ENCODE measurements at places on chromosomes 2 and 18.
A peak's percentile ranks its signal among the peaks of the same experiment; 100 is the strongest.

GRCh38 chr2:120239488-120240287 lies 13.0 kb upstream of the RALB start:
- DNase-seq, result no peak

DNA sequence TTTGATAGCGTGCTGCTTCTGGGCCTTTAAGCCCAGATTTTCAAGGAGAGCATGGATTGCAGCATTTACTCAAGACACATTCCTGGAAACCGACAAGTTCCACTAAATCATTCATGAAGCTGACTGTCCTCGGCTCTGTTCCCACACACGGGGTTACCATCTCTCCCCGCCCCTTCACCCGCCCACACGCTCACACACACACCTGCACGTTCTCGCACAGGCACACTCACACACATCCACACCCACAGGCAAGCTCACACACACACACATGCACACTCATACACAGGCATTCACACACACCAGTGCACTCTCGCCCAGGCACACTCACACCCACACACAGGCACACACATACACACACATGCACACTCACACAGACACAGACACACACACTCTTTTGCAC lies 150.0 kb upstream of the AGAP1 start:
- DNase-seq, result no peak

GRCh38 chr2:233810385-233810784 lies 32.3 kb downstream of the MROH2A start:
- DNase-seq, result no peak

GRCh38 chr2:5734859-5735520 lies 42.8 kb downstream of the SOX11 start:
- no peak for DNase-seq

- DNase-seq, result no peak
These were observed 231.7 kb downstream of the PARD3B start for GRCh38 chr2:204776781-204777559.

GRCh38 chr2:1729242-1729641 lies 15.1 kb downstream of the PXDN start:
- no peak for DNase-seq

GRCh38 chr2:216463148-216463547 lies 35.5 kb upstream of the RPL37A start:
- DNase-seq, result no peak

GRCh38 chr2:234257859-234258561 lies 207.5 kb downstream of the SPP2 start:
- DNase-seq, result peak; percentile 84

GRCh38 chr2:101238930-101239759 lies 13.5 kb upstream of the CNOT11 start:
- DNase-seq, result no peak

DNA sequence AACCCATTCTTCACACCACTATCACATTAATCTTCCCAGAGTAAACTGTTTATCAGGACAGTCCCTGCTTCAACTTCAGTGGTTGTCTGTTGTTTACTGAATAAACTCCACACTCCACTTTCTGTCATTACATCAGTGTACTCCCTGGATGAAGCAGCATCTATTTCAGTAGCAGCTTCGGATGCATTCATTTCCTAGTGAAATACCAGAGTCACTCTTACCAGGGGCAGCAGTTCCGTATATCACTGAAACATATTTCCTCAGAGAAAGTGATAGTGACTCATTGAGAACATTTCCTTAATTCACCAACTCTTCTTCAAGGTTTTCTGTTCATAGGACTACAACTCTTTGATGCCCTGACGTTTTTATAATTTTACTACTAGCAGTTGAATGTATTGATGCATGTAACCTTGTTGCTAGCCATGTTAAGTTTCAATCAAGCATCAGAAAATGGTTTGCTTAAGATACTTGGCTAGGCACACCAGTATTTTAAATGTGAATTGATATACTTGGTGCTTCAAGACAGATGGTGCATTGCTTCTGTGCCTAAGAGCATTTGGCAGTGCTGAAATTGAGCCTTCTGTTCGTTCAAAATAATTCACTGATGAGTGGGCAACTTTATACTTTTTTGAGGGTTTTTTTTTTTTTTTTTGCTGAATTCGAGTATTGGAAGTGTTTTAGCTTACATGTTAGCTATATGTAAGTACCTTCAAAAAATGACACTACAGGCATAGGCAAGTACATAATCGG lies 92.3 kb downstream of the UBE2E3 start:
- DNase-seq, result no peak

GRCh38 chr2:160664603-160665140 lies 171.1 kb upstream of the RBMS1 start:
- DNase-seq, result no peak

DNA sequence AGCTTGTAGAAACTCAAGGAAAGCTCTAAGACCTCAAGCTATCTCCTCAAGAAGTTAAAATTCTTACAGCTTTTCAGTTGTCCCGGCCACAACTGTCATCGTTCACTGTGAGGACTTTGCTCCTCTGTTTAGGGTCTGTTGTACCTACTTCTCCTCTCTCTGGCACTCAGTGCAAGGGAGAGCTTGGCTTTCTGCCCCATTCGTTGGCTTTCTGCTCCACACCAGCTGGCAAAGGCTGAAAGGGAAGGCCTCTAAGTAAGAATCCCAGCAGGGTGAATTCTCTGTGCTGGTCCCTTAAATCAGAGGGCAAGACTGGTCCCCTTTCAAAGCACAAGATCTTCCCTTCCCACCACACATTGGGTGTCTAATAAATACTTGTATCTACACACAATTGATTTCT lies 17.3 kb downstream of the ZBTB7C start:
- peak; percentile 8 for DNase-seq

DNA sequence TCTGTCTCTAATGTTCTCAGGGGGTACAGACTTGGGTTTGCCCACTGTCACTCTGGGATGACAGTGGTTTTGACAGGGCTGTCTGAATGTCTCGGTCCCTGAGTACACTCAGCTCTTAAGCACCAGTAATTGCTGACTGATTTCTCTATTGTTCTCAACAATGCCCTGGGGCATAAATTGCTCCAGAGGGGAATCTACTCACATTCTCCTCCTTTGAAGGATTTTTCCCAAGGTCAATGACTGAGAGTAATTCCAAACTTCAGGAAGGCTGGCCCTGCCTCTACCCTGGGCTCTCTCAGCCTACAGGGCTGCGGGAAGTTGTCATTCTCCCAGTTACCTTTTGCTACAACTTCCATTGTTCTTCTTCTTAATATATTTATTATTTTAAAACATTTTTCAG lies 36.5 kb downstream of the MC2R start:
- no peak for DNase-seq

DNA sequence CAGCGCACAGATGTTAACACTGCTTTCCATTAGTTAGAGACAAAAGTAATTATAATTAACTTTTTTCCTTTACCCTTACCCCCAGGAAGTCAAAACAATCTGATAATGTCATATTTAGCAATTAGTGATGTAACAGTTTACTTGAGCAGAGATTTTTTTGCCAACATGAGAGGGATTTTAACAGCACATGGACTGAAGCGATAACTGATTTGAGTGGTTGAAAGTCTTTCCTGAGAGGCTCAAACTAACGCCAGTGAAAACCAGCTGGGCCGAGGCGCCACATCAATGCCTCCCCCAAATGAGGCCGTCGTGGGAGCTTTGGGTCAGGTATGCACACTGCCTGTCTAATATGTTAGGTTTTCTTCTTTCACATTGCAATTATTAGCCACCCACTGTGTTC lies 469.9 kb upstream of the SMIM21 start:
- DNase-seq, result no peak

GRCh38 chr2:226615891-226616290 lies 183.7 kb downstream of the IRS1 start:
- DNase-seq, result no peak

GRCh38 chr2:85062565-85062964 lies 70.6 kb upstream of the TCF7L1 start:
- DNase-seq, result no peak

- no peak for DNase-seq
These were observed 34.0 kb downstream of the ZC3H8 start for GRCh38 chr2:112220831-112221230.

DNA sequence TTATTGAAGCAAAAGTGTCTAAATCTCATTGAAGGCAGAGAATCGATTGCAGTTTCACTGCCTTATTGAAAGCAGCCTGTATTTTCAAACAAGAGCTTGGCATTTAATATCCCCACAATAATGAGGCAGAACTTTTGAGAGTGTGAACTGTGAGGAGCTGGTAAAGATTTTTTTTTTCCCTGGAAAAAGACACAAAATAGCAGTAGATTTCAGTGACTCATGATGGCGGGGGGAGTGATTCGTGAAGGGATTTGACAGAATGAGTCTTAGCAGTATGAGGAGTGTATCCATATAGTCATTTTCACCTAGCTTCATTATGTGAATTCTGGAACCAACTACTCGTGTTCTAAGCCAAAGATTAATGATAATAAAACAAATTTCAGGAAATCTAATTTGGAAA lies 242.9 kb downstream of the ARL6IP6 start:
- no peak for DNase-seq

GRCh38 chr2:132923787-132924186 lies 253.8 kb upstream of the LYPD1 start:
- DNase-seq, result no peak

DNA sequence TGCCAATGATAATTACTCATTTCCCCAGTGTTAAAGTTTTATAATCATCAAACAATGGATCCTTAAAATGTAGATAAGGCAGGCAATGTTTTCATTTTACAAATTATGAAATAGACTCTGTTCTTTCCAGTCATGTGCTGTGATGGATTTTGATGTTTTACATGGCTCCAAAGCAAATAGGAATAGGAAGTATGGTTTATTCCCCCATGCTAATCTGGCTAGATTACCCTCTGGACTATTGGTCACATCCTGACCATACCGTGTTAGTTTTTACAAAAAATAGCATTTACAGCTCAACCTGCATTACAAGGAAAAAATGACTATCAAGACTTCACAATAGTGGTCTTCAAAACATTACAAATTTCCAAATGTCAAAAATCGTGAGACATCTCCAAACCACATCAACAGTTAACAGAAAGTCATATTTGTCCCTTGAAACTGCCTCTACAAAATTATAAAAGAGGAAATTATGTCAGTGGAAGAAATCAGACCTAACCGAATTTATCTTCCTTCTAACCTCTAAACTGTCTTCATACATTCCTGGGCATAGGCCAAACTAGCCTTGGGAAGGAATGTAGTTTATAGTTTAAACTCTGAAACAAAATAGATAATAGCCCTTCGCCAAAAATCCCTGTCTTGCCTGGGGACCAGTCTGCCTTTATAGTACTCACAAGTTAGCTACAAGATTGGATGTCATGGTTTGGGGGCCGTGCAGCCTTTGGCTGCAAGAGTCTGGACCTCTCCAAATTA lies 1941.2 kb upstream of the CELF4 start:
- DNase-seq, result no peak

- DNase-seq, result no peak
These were observed 3.5 kb upstream of the PPP1CB start for GRCh38 chr2:28748176-28748575.

- DNase-seq, result no peak
These were observed 174.3 kb downstream of the CCDC102B start for GRCh38 chr18:68972176-68972575.

GRCh38 chr2:33291278-33292013 lies 185.0 kb upstream of the RASGRP3 start:
- no peak for DNase-seq

DNA sequence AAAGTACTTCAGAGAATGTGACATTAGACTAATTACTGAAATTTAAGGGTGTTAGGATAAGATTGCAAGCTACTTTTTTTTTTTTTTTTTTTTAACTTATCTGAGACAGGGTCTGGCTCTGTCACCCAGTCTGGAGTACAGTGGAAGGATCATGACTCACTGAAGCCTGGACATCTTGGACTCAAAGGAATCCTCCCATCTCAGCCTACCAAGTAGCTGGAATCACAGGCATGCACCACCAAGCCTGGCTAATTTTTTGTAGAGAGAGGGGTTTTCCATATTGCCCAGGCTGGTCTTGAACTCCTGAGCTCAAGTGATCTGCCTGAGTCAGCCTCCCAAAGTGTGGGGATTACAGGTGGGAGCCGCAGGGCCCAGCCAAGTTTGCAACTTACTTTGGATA lies 1246.0 kb upstream of the ZEB2 start:
- DNase-seq, result no peak

DNA sequence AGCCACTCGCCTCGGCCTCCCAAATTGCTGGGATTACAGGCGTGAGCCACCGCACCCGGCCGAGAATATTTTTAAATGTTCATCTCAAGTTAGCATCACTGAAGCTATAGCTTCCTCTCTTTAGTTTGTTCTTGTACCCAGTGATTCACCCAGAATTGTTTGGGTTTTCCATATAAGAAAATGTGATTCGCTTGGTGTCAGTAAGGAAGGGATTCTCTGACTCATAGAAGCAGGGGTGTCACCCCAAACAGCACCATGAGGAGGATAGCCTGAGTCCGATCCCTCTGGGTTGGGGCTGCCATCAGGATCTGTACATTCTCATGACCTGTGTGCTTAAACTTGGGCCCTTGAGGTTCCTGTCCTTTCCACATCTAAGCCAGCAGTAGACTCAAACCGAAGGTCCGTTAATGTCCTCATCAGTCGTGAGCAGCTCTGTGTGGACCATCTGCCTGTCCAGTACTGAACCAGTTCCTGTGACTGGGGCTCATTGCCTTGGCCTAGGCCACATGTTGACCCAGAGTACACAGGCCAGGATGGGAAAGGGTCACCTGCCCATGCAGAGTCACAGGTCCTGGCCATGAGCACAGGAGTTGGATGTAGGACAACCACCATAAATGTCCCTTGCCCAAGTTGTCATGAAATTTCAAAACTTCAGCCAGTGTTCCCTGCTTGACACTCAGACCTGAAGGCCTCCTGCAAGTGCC lies 311.9 kb downstream of the GBX2 start:
- DNase-seq, result no peak

GRCh38 chr18:48017635-48018034 lies 87.2 kb upstream of the SMAD2 start:
- no peak for DNase-seq

DNA sequence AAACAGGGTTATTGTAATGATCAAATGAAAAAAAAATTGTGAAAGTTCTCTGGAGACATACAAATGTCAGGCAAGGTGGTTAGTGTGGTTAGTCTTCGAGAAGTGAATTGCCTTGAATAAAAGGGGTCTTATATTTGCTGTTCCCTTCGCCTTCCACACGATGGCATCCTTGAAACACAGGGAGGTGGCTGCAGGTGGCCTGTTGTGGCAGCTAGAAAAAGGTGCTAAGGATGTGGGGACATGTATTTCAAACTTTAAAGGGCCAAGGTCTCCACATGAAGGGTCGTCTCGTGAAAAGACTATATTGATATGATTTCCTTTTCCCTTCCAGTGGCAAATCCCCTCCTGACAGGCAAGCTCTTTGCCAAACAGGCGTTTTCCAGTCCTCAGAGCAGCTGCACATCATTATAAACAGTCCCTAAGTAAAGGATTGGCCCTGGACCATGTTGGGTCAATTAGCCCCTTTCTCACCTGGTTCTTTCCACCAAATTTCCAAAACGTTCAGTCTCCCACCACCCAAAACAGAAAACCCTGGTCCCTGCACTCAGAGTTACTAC lies 68.5 kb downstream of the COPS8 start:
- no peak for DNase-seq

DNA sequence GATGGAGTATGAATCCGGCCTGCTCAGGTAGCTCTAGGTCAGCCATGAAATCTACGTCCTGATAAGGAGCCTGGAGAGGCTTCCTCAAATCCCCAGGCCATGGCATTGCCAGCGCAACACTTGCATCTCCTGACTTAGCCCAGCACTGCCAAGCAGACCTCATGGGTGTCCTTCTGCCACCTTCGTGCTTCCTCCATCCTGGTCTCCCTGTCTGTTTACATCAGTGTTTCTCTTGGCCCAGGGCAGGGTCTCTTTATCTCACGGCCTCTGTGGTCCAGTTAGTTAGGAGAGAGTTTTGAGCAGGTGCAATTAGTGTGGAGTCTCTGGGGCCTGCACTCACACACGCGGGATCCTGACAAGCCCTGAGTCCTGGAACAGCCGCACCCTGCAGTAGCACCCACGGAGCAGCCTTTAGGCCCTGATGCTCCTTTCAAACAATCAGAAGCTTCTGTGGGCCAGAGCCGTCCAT lies 193.1 kb upstream of the ARL4C start:
- no peak for DNase-seq
